Coronary artery (tissue), 2 donors: ENCODE measurements at places on chromosomes 2 and 18.
A peak's percentile ranks its signal among the peaks of the same experiment; 100 is the strongest.

DNA sequence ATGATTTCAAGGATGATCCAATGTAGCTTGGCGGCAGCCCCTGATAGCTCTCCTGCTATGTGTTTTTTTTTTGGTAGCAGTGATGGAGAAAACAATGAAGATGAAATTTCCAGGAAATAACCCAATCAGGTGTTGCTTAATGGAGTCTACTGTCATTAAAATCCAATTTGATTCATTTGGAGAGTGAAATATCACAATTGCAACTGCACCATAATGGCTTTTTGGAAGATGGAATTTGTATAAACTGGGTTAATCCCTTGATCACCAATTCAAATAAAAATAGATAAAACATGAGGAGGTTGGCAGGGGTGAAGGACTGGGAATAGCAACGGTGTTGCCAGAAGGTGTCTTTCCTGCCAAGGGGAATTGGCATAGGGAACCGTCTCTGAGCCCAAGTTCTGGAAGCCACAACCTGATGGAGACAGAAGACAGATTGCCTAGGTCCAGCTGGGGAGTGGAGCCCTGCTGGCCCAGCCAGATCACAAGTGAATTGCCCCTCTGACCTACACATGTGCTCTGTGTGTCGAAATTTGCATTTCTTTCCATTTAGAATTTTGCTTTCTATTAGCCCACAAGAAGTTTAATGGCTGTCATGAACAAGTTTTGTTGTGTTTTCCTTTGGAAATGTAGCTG, 170.3 kb upstream of the SPRED2 start:
- no peak for DNase-seq

GRCh38 chr2:57936216-57936615, 110.4 kb upstream of the VRK2 start:
- DNase-seq, result no peak

- DNase-seq, result no peak
These were observed 7.7 kb downstream of the ATOH8 start for GRCh38 chr2:85761512-85761944.

- DNase-seq, result no peak
These were observed 6.4 kb downstream of the TRIM54 start for GRCh38 chr2:27288610-27289009.

DNA sequence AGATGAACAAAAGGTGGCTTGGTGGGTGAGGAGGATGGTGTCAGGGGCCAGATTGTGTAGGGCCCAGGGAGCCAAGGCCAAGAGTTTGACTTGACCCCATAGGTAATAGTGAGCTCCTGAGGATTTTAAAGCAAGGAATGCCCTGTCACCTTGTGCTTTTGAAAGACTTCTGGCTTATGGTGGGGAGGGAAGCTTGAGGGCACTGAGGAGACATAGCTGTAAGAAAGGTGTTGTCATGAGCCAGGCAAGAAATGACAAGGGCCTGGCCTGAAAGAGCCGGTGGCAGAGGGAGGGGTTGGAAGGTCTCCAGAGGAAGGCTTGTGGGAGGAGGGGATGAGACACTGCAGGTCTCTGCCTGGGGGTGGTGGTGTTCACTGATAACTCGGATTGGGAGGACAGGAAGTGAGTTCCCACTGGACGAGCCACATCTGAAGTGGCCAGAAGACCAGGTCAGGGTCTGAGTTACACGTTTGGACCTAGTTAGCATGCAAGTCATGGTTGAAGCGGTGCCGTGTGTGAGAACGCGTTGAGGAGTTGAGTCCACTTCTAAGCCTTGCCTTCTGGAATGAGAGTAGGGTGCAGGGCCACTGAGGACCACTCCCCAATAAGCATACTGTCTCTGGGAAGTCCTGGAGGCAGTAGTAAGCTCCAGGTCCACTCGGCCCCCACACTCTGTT, 64.3 kb downstream of the TET3 start:
- DNase-seq, result no peak

GRCh38 chr2:225354281-225354774, 45.2 kb upstream of the NYAP2 start:
- DNase-seq, result no peak

DNA sequence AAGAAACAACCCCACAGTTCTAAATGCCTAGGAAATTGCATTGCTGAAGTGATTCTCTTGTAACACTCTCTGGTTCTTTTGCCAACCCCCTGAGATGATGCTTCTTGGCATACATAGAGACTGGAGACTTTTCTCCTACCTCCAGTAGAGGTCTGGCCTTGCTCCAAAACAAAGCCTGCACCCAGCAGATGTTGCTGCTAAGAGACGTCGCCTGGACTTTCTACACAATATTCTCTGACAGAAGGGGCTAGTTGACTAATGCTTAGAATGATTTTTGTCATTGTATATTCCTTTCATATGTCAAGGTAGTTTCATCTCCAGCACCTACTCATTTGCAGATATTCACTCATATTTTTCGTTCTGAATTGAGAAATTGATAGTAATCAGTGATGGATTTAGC, 24.6 kb downstream of the SOWAHC start:
- DNase-seq, result no peak

GRCh38 chr2:199862788-199863187, 11.8 kb upstream of the FTCDNL1 start:
- no peak for DNase-seq

DNA sequence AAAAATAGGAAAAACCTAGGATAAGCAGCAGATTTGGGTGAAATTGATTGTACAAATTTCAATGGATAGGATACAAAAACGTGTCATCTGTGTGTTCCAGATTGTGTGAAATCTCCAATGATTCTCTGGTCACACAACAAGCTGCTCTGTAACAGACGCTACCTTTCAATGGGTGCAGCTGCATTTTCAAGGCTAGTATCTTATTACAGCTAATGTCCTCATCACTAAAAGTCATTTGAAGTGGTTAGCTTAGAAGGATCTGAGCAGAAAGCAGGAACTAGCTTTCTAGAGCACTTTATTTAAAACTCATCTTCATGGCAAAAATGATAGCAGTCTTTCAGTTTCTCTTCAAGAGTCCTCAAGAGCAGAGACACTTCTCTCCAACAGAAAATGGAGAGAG, 364.6 kb downstream of the LRP1B start:
- DNase-seq, result no peak

DNA sequence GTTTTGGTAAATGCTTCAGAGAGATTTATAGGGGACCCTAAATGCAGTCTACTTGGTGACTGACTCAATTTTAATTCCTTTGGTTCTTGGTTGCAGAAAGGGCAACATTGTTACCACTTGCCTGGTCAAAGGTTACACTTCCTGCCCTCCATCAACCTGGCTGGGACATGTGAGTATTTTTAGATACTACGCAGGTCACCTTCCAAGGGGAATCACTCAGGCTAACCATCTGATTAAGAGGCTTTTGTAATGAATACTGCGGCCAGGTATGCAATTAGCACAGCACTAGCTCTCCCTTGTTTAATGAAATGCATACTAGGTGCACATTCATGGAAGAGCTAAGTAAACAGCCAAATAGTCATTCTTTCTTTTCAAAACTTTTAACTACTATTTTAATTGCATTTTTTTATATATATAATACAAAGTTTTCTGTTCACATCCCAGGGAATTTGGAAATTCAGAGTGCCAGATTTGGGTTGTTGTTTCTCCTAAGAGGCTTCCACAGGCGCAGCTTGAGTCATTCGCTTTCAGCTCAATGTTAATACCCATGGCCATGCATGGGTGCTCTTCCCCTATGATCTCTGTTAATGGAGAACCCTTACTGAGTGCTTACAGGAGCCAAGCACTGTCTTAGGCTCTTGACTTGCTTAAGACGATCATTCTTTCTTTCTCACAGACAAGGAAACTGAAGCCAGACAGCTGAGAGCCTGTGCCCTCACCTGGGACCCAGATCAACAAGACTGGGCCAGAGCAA, 152.2 kb downstream of the MTX2 start:
- DNase-seq, result no peak

- no peak for DNase-seq
These were observed 464 bp downstream of the COL4A4 start for GRCh38 chr2:227163485-227163997.

- DNase-seq, result no peak
These were observed 201.2 kb downstream of the SUCLG1 start for GRCh38 chr2:84257831-84258230.

DNA sequence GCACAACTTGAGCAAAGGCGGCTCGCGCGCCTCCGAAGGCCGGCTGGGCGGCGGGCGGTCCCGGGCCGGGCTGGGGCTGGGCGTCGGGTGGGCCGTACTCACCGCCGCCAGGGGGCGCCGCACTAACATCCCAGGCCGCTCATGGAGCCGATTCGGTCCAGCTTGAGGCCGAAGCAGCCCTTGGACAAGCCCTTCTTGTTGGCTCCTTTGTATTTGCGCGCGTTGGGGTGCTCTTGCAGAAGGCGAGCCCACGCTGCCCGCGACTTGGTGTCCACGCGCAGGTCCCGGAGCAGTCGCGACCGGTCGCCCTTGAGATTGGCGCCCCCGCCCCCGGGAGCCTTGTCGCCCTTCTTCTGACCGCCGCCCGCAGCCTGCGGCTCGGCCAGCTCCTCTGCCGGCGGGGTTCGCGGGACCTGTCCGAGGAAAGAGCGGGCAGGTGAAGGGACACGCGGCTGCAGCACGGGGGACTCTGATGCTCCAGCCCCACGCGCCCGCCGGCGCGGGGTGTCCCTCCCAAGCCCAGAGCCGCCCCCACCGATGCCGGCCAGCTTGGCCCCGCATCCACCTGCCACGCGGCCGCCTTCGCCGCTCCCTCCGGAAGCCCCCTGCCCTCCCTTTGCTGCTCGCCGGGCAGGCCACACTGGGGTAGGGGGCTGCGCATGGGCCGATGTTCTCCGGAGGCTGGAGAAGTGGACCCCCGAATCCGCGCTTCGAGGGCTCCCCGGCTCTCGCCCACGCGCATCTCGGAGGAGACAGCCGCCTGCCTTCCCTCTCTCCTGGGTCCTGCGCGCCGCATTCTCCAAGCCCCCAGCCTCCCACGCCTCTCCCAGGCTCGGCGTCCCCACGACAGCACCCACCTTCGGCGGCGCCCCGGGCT, 655 bp downstream of the NPPC start:
- peak; percentile 82 for DNase-seq

GRCh38 chr2:24225499-24226242, 50.8 kb downstream of the FAM228A start:
- no peak for DNase-seq

DNA sequence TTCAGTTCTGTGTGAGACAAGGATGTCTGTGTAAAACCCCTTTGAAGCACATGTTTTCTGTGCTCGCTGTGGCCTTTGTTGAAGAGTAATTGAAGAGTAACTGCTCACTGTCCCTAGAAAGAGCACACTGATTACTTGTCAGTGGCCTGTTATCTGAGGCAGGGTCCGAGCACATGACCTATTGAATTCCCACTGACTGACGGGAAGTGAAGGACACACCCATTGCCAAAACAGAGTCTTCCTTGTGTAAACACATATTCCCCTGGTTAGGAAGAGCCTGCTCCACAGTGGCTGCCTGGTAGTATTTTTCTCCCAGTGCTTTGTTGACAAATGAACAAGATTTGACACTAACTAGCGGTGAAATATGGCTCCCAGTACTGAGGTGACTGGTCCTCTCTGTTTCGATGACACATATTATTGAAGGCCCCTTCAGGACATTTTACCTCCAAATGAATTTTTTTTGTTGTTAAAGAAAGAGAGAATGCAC, 148.5 kb upstream of the GYPC start:
- DNase-seq, result no peak

DNA sequence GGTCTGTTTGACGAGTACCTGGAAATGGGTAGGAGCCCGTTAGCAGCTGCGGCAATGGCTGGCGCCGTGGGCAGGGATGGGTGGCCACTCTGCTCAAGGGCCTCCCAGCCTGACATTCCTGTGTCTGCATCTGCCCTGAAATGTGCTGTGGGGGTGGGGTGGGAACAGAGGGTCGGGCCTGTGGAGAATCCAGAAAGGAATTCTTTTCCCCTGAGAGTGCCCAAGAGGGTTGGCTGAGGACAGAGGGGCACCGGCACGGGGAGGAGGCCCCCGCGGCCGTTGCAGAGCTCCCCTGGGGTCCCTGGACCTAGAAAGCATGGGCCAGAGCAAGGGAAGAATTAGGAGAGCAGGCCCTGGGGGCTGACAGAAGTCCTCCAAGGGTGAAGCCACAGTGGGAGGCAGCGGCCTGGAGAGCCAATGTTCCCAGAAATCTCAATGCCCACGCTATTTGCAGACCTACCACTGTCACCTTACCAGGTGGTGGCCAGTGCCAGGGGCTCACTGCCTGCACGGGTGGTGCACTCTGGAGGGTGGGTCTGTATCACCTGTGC, 27.8 kb downstream of the ANO7 start:
- DNase-seq, result no peak

- no peak for DNase-seq
These were observed 3.5 kb upstream of the NCK2 start for GRCh38 chr2:105741174-105741573.

DNA sequence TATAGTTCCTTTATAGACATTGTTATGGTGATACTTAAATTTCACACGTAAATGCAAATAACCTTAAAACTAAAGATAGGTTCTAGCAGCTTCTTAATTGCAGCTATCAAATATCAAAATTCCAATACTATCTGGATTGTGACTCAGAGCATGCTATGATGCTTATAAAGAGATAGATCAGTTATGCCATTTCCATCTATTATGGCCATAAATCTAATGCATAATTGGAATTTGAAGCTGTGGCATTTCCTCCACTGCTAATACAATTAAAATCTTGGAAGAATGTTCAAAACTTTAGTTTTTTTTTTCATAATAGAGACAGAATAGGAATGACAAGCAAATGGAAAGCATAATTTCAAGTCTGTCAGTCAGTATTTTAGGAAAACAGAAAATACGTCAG, 220.8 kb upstream of the GALNT5 start:
- DNase-seq, result no peak

DNA sequence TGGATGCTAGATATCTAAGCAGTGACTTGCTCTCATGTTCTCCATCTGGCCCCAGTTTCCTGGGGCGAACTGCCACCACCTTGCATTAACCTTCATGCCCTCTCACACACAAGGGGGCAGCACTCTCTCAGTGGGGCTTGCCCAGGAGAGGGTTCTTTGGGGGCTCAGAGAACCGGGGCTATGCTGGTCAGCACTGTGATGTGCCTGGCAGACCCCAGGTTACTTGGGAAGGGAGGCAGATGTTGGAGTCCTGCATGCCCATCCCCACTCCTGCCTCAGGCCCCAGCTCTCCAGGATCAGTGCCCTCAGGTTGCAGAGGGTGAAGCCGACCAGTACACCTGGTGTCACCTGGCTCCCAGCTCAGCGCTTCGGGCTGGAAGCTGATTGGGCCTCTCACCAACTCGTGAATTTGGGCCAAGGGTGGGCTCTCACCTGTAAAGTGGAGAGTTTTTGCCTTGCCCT, 396.2 kb upstream of the HS6ST1 start:
- peak; percentile 54 for DNase-seq

DNA sequence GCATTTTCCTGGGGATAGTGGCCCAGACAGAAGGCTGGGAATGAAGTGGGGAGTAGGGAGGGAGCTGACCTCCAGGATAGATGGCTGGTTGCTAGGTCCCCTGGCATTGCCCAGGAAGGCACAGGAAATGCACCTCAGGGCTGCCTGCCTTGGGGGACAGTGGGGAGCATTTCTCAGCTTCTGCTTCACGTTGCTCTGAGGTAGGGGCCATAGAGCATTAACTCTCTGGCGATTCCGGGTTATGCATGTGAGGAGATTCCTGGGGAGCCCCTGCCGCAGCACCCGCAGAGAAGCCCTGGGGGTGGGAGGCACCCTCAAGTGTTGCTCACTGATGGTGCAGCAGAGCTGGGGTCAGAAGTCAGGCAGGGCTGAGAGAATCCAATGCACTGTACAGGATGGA, 256.5 kb downstream of the CYP26B1 start:
- DNase-seq, result peak; percentile 46

GRCh38 chr2:1818404-1818803, 74.1 kb upstream of the PXDN start:
- no peak for DNase-seq
